ENCODE measurements at places on chromosomes 7 and 10.

DNA sequence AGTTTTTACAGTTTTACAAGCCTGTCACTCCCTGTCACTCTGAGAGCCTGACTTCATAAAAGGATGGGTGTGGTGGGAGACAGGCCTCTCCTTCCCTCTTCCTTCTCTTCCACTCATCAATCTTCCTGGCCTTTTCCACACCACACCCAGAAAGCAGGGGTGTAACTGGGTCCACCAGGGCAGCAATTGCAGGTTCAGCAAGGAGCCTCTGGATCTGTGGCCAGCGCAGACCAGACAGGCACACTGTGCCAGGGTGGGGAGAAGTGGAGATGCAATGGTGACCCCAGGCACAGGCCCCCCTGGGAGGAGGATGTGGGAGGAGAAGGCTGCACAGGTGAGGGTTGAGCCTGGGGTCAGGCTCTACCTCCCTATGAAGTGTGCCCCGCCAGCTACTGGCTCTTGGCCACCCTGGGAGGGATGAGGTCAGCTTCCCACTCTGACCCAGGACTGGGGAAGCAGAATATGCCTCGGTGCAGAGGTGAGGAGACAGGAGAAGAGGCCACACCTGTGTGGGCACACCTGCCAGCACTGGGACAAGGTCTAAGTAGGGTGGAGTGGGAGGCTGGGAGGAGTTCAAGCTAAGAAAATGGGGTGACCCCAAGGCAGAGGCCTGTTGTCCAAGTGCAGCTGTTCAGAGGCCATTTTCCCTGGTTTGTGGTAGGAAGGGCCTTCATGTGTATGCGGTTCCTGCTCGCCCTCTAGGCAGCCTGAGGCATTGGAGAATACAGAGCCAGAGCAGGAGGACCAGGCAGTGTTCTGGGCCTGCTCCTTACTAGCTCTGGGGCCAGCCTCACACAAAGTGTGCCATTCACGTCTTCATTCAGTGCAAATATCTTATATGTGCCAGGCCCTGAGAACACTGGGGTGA is 20.2 kb upstream of the TMEM72 start:
- DNase-seq = no peak
- no peak overlapping the region for H3K4me3 ChIP-seq
- no peaks in the 10 kb centered on the region for H3K4me1 ChIP-seq
- H3K27me3 ChIP-seq = peaks cover 12% of the 10 kb centered on the region

DNA sequence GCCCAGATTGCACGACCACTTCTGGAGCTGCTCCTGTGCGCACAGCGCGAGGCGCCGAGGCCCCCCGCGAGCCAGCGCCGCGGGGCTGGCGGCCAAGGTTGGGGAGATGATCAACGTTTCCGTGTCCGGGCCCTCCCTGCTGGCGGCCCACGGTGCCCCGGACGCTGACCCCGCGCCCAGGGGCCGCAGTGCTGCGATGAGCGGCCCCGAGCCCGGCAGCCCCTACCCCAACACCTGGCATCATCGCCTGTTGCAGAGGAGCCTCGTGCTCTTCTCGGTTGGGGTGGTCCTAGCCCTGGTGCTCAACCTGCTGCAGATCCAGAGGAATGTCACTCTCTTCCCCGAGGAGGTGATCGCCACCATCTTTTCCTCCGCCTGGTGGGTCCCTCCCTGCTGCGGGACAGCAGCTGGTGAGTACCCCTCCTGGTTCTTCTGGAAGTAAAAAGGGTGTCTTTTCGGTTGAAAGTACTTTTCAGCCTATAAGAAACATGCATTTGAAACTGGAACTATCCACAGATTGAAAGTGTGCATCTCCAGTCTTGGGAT is 683 bp downstream of the INSIG1 start:
- peak overlapping the region; percentile 95 for H3K4me3 ChIP-seq
- H3K36me3 ChIP-seq = peaks cover 48% of the 10 kb centered on the region
- no peak for DNase-seq
- no peaks in the 10 kb centered on the region for H3K27me3 ChIP-seq
- H3K27ac ChIP-seq = peak overlapping the region; percentile 98
- peaks cover 61% of the 10 kb centered on the region for H3K4me1 ChIP-seq

DNA sequence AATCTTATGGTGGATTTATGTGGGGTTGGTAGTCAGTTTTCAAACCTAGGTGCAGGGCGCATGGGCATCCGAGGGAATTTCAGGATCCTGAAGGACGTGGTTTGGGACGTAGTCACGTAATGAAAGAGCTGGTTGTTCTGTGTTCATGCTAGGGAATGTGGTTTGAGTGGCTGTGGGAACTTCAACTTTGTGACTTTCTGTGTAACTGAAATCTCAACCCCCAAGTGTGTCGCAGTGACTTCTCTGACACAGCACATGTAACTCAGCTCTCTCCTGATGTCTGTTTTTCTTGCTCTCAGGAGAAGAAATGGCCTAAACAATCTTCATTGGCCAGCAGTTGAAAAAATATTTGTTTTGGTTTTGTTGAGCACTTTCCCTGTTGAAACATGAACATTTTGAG is 199.0 kb downstream of the PTEN start:
- peaks cover 33% of the 10 kb centered on the region for H3K4me1 ChIP-seq
- no peaks in the 10 kb centered on the region for H3K27me3 ChIP-seq
- DNase-seq = no peak
- H3K36me3 ChIP-seq = peaks cover 8% of the 10 kb centered on the region

DNA sequence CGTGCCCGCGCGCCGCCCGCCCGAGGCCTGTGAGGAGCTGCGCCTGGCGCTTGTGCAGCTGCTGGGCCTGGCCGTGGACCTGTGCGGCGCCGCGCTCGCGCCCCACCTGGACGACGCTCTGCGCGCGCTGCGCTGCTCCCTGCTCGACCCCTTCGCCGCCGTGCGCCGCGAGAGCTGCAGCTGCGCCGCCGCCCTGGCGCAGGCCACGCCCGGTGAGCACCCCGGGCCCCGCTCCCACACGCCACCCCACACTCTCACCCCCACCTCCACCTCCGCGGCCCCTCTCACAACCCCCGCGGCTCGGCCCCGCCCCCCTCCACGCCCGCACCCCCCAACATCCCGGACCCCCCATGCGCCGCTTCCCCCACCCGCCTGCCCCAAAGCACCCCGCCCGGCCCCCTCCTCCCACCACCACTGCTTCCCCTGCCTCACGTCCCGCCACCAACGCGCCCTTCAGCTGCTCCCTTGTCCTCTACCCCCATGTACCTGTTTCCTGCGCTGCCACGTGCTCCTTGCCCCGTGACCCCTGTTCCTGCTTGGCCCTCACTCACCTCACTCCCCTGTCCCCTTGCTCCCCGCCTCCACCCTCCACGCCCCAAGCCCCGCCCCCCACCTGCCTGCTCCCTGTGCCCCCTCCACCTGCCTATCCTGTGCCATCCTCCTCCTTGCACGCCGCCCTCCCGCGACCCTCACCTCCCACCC is at the start of gene PRKAR1B:
Gene PRKAR1B, minus strand, starts transcription at position 178 of the 702 bp plus-strand sequence. CDS start 15,776 bp downstream, outside the sequence.
- DNase-seq = peak; percentile 68
- no peaks in the 10 kb centered on the region for H3K27me3 ChIP-seq
- peak within 1 kb of the TSS; percentile 80 for H3K27ac ChIP-seq
- H3K4me3 ChIP-seq = peak within 1 kb of the TSS; percentile 80

DNA sequence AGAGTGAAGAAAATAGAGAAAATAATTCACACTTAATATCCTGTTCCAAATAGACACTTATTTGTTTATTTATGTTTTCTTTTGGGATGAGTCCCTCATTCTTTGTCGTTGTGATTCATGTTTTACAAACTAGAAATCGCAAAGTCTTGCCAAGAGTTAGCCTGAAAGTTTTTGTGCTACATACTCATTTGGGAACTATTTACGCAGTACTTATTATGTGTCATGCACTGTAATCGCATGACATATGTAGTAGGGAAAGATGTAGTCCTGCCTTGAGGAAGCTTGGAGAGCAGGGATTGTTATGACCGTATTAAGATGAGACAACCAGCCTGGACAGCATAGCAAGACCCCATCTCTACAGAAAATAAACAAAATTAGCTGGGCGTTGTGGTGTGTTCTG is 189.3 kb downstream of the ABCA13 start:
- H3K27me3 ChIP-seq = no peaks in the 10 kb centered on the region
- no peaks in the 10 kb centered on the region for H3K4me1 ChIP-seq
- DNase-seq = no peak
- H3K36me3 ChIP-seq = no peaks in the 10 kb centered on the region

DNA sequence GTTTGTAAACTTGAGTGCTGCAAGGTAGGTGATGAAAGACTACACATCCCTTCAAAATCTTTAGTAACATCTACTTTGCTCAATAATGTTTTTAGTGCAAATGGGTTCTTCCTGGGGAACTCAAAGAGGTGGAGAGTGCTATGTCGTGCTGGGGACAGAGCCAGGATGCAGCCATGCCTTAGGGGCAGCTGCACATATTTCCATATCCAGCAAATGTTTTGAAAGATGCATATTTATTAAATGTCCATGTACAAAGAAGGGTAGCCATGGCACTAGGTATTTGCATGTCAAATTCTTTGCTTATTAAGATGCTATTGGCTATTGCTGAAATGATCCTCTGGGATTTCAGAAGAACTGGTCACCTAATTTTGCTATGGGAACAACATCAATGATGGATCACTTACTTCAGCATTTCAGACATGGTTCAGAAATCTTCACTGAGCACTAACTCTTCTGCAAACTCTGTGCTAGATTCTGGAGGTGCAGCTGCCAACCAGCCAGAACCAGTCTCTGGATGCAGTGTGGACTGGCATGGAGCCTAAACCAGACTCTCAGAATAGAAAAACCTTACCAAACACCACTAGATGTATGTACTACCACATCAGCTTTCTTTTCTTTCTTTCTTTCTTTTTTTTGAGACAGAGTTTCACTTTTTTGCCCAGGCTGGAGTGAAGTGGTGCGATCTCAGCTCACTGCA is 31.7 kb upstream of the DNMBP start:
- DNase-seq = no peak
- no peaks in the 10 kb centered on the region for H3K4me1 ChIP-seq
- H3K27me3 ChIP-seq = peaks cover 39% of the 10 kb centered on the region
- no peaks in the 10 kb centered on the region for H3K36me3 ChIP-seq
- no peak overlapping the region for H3K4me3 ChIP-seq
- no peak overlapping the region for H3K27ac ChIP-seq

GRCh38 chr10:19764111-19764510 is 52.1 kb upstream of the PLXDC2 start:
- DNase-seq = no peak
- no peaks in the 10 kb centered on the region for H3K36me3 ChIP-seq
- H3K27ac ChIP-seq = no peak overlapping the region
- H3K27me3 ChIP-seq = no peaks in the 10 kb centered on the region
- H3K4me1 ChIP-seq = no peaks in the 10 kb centered on the region

DNA sequence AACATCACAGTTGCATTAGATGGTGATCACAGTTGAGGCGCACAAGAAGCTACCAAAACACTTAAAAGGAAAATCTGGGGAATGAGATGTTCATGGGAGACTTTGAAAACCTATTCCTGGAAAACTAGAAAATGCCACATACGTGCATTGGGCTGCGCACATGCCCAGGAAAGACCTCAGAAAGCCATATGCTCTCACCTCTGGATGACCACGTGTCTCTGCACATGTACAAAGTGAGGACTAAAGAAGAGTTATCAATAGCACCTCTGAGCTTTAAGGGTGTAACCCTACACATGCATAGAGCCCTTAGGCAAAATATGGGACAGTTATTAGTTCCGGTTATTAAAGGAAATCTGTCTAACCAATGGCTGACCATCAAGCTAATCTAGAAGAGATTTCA is 77.7 kb downstream of the CRPPA start:
- no peak overlapping the region for H3K4me3 ChIP-seq
- H3K27me3 ChIP-seq = no peaks in the 10 kb centered on the region
- no peaks in the 10 kb centered on the region for H3K36me3 ChIP-seq
- no peak for DNase-seq

DNA sequence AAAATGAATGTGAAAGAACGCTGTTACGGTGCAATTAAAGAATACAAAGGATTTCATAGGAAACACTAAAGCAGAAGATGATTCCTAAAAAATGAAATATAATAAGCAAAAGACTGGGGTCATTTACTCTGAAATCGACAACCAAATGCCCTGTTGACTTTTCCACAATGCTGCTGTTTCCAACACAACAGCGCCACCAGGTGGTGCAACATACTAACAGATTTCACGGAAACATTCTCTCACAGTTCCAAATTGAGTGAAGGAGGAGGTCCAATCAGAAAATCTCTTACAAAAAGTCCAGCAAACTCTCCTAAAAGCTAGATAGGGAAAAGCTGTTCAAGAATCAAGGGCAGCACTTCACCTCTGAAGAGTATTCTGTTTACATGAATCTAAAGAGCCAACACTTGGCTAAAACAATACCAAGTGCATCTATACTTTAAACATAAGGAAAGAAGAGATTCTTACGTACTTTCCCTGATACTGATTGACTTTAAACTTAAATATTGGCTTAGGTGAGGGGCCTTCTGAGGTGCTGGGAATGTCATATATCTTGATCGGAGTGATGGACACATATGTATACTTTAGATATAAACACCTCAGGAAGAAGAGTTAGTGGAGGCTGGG is 55.9 kb downstream of the UPF2 start:
- peak; percentile 79 for DNase-seq
- H3K36me3 ChIP-seq = peaks cover 14% of the 10 kb centered on the region
- H3K4me1 ChIP-seq = no peaks in the 10 kb centered on the region
- no peak overlapping the region for H3K27ac ChIP-seq
- no peaks in the 10 kb centered on the region for H3K27me3 ChIP-seq

- H3K27me3 ChIP-seq = no peaks in the 10 kb centered on the region
- H3K4me3 ChIP-seq = no peak overlapping the region
- H3K36me3 ChIP-seq = no peaks in the 10 kb centered on the region
- DNase-seq = no peak
Observed at GRCh38 chr7:47672271-47672791, 90.4 kb upstream of the TNS3 start.

DNA sequence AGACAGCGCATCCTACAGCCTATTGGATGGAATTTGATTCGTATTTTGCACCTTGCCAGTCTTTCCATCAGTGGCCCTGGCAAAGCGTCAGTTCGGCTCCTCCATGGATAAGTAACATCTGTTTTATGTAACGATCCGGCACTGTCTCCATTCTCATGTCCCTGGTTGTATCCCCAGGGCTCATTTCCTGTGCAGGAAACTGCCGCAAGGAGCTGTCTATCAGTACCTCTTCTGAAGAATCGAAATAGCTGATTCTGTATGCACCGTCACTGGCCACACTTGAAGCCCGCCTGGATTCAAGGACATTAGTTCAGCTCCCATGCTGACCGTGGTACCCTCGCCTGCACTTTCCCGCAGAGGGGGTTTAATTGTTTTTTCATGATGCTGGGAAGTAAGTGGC is 53.1 kb upstream of the NPS start:
- H3K4me3 ChIP-seq = no peak overlapping the region
- no peaks in the 10 kb centered on the region for H3K36me3 ChIP-seq
- no peaks in the 10 kb centered on the region for H3K27me3 ChIP-seq
- no peak for DNase-seq
- H3K4me1 ChIP-seq = no peaks in the 10 kb centered on the region

- H3K36me3 ChIP-seq = peaks cover 7% of the 10 kb centered on the region
- H3K4me1 ChIP-seq = no peaks in the 10 kb centered on the region
Observed at GRCh38 chr10:72875250-72876055, 18.1 kb upstream of the OIT3 start.

DNA sequence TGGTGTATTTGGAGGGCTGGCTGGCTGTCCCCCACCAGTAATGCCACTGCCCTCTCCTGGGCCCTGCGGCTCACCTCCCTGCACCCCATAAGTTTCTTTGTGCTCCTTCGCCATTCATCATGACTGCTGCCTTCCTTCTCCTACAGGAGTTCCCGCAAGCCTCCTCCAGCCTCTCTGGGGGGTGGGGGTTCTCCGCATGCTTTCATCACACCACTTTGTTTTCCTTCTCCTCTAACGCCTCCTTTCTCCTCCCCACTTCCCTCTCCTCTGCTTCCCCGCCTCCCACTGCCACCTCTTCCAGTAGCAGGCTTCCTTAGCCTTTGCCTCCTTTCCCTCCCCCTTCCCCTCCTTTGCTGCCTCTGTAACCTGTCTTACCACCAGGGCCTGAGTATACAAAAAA is 58.1 kb downstream of the PAX2 start:
- no peak overlapping the region for H3K27ac ChIP-seq
- peaks cover 80% of the 10 kb centered on the region for H3K27me3 ChIP-seq
- H3K4me1 ChIP-seq = no peaks in the 10 kb centered on the region
- H3K4me3 ChIP-seq = no peak overlapping the region
- no peaks in the 10 kb centered on the region for H3K36me3 ChIP-seq

Measured in activated naive CD4-positive, alpha-beta T cell treated with anti-CD3 and anti-CD28 coated beads, Interleukin-2, amount 10 ng/mL, durations not matched to agents 7 days and 5 days (primary cell).